ENCODE measurements at places on chromosomes 7 and 10. TPM values are rescaled to one million over a fixed set of nuclear protein-coding genes. Genes with fewer than 3 reads are reported as not detected.

DNA sequence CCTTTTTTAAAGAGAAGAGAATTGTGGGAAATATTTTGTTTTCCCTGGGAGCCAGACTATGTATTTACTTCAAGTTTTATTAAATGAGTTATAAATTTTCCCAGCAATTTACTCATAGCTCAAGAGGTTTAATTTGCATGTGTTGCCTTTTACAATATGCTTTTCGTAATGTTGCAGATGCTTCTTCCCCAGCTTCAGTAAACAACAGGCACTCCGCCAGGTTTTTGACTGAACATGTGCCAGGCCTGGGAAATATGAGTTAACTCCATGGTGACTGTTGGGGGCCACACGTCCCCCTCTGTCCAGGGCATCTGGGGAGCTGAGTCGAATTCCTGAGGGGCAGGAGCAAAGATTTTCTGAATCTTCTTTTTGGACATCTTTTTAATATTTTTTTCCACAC lies 545.7 kb downstream of the LRMDA start:
- H3K36me3 ChIP-seq = no peaks in the 10 kb centered on the region
- H3K27me3 ChIP-seq = no peaks in the 10 kb centered on the region
- no peak overlapping the region for H3K4me3 ChIP-seq

- no peaks in the 10 kb centered on the region for H3K36me3 ChIP-seq
- H3K4me1 ChIP-seq = no peaks in the 10 kb centered on the region
- DNase-seq = no peak
Observed at GRCh38 chr7:106369352-106369751, 84.6 kb upstream of the NAMPT start.

GRCh38 chr10:14454629-14455028 lies 123.9 kb upstream of the FRMD4A start:
- DNase-seq = peak; percentile 72
- peaks cover 11% of the 10 kb centered on the region for H3K4me1 ChIP-seq
- no peak overlapping the region for H3K27ac ChIP-seq
- no peaks in the 10 kb centered on the region for H3K27me3 ChIP-seq
- H3K36me3 ChIP-seq = no peaks in the 10 kb centered on the region

DNA sequence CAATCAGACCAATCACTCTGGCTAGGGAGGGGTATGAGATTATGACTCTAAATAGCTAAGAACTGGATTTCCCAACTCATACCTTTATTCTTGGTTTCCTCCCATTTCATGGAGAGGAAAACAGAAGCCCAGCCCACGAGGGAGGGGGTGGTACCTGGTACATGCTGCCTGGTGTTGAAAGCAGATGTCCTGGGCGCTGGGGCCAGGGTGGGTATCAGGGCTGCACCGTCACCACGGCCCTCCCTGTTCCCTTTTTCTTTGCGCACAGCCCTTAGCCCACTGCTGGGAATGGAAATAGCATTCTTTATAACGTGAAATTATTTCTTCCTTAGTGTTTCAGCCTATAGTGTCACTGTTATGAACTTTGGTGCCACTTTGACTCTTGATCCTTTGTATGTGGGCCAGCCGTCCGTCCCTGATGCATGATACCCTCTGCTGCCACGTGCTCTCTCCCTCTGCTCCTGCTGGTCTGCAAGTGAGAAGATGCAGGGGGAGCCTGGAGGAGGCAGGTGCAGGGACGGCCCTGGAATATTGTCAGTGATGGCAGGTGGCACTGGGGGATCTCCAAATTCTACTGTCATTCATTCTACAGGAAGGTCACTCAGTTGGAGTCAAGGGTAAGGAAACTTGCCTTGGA lies 158.5 kb downstream of the CDH23 start:
- no peaks in the 10 kb centered on the region for H3K4me1 ChIP-seq
- no peaks in the 10 kb centered on the region for H3K36me3 ChIP-seq
- no peak overlapping the region for H3K27ac ChIP-seq
- H3K4me3 ChIP-seq = no peak overlapping the region
- H3K27me3 ChIP-seq = no peaks in the 10 kb centered on the region
- no peak for DNase-seq

GRCh38 chr7:70143075-70144044 lies 545.1 kb downstream of the AUTS2 start:
- no peaks in the 10 kb centered on the region for H3K27me3 ChIP-seq
- no peak overlapping the region for H3K4me3 ChIP-seq
- no peak overlapping the region for H3K27ac ChIP-seq
- H3K4me1 ChIP-seq = no peaks in the 10 kb centered on the region

GRCh38 chr7:100159099-100159623 lies 638 bp upstream of the TRAPPC14 start:
- peak overlapping the region; percentile 84 for H3K4me3 ChIP-seq
- peak overlapping the region; percentile 80 for H3K27ac ChIP-seq
- H3K36me3 ChIP-seq = peaks cover 9% of the 10 kb centered on the region

DNA sequence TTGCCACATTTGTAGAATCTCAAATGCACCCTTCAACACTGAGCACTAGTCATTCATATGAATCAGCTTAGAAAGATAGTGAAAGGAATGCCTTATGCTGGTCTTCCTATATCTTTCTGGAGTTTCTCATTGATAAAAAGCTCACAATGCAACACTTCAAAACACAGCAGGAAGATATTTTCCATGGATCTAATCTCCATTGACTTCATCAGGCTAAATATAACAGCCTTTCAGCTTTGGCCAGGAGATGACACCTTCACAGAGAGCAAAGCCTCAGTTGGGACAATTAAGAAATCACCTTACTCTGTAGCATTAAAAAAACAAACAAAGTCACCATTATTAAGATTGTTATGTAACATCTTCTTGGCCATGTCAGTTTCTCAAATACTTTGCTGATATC lies 6.7 kb downstream of the NRP1 start:
- peaks cover 18% of the 10 kb centered on the region for H3K36me3 ChIP-seq
- peaks cover 82% of the 10 kb centered on the region for H3K4me1 ChIP-seq
- no peak overlapping the region for H3K4me3 ChIP-seq
- H3K27ac ChIP-seq = peak overlapping the region; percentile 5
- DNase-seq = no peak
- no peaks in the 10 kb centered on the region for H3K27me3 ChIP-seq

- no peaks in the 10 kb centered on the region for H3K36me3 ChIP-seq
- H3K27ac ChIP-seq = no peak overlapping the region
- no peak for DNase-seq
- H3K27me3 ChIP-seq = no peaks in the 10 kb centered on the region
- H3K4me3 ChIP-seq = peak overlapping the region; percentile 14
- peaks cover 23% of the 10 kb centered on the region for H3K4me1 ChIP-seq
Observed at GRCh38 chr7:157693071-157693520, 356.3 kb downstream of the DNAJB6 start.

DNA sequence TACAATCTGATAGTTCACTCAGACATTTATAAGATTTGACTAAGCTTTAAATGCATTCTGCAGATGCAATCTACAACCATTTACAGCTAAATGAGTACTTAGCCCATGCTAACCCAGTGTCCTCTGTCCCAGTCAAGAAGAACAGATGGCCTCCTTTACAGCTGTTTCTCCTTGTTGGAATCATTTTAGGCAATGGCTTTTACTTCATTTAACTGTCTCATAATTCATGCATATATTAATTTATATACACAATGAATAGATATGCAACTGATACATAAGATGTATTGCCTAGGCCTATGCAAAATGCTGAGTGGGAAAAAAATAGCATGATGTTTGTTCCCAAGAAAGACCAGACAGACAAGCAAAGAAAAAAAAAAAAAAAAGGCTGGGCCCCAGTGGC lies 82.2 kb downstream of the TSPAN12 start:
- no peak for DNase-seq
- no peaks in the 10 kb centered on the region for H3K36me3 ChIP-seq
- no peaks in the 10 kb centered on the region for H3K27me3 ChIP-seq
- H3K4me1 ChIP-seq = no peaks in the 10 kb centered on the region
- no peak overlapping the region for H3K27ac ChIP-seq
- H3K4me3 ChIP-seq = no peak overlapping the region

- H3K36me3 ChIP-seq = no peaks in the 10 kb centered on the region
- H3K4me1 ChIP-seq = no peaks in the 10 kb centered on the region
- no peaks in the 10 kb centered on the region for H3K27me3 ChIP-seq
- peak; percentile 34 for DNase-seq
Observed at GRCh38 chr10:26881600-26882331, 21.0 kb upstream of the ABI1 start.

GRCh38 chr7:92466682-92467081 lies 11.1 kb downstream of the ERVW-1 start:
- no peaks in the 10 kb centered on the region for H3K27me3 ChIP-seq
- DNase-seq = no peak
- peaks cover 10% of the 10 kb centered on the region for H3K36me3 ChIP-seq
- no peak overlapping the region for H3K27ac ChIP-seq
- H3K4me1 ChIP-seq = no peaks in the 10 kb centered on the region

- H3K4me3 ChIP-seq = no peak overlapping the region
- no peak for DNase-seq
- no peaks in the 10 kb centered on the region for H3K27me3 ChIP-seq
Observed at GRCh38 chr7:51246258-51247245, 70.1 kb downstream of the COBL start.

- H3K36me3 ChIP-seq = no peaks in the 10 kb centered on the region
- no peak for DNase-seq
- peaks cover 41% of the 10 kb centered on the region for H3K27me3 ChIP-seq
- H3K4me3 ChIP-seq = no peak overlapping the region
Observed at GRCh38 chr10:133129071-133129858, 30.8 kb upstream of the KNDC1 start.

DNA sequence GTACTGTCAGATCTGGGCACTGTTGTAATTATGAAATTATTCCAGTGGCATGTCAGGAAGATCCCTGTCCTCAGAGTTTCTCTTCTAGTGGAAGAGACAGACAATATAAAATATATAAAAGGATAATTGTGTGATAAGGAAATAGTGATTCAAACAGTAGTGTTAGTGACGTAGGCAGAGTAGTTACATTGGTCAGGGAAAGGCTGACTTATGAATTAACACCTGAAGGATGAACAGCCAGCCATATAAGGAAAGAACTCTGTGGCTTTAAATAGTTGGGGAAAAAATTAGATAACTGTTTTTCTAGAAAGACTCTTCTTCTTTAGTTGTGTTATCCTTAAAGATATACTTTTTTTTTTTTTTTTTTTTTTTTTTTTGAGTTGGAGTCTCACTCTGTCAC lies 37.7 kb downstream of the WAC start:
- H3K4me3 ChIP-seq = no peak overlapping the region
- H3K27ac ChIP-seq = no peak overlapping the region
- H3K4me1 ChIP-seq = peaks cover 95% of the 10 kb centered on the region
- no peaks in the 10 kb centered on the region for H3K27me3 ChIP-seq
- peaks cover 5% of the 10 kb centered on the region for H3K36me3 ChIP-seq

DNA sequence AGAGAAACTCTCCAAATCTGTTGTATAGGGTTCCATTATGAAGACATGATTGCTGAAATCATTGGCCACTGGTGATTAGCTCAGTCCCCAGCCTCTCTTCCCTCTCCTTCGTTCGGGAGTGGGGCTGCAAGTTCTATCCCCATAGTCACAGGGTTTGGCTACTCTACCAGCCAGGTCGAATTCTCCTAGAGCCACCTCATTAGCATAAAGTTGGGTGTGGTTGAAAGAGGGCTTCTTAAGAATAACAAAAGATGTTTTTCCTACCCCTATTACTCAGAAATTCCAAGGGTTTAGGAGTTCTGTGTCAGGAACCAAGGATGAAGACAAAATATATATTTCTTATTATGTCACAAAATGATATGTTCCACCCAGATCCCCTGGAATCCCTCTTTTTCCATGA lies 166.2 kb upstream of the YAE1 start:
- no peaks in the 10 kb centered on the region for H3K4me1 ChIP-seq
- no peak for DNase-seq
- no peaks in the 10 kb centered on the region for H3K36me3 ChIP-seq
- peaks cover 14% of the 10 kb centered on the region for H3K27me3 ChIP-seq
- H3K4me3 ChIP-seq = no peak overlapping the region

- H3K36me3 ChIP-seq = no peaks in the 10 kb centered on the region
- H3K4me3 ChIP-seq = no peak overlapping the region
Observed at GRCh38 chr10:114504769-114505579, 100.7 kb upstream of the AFAP1L2 start.

DNA sequence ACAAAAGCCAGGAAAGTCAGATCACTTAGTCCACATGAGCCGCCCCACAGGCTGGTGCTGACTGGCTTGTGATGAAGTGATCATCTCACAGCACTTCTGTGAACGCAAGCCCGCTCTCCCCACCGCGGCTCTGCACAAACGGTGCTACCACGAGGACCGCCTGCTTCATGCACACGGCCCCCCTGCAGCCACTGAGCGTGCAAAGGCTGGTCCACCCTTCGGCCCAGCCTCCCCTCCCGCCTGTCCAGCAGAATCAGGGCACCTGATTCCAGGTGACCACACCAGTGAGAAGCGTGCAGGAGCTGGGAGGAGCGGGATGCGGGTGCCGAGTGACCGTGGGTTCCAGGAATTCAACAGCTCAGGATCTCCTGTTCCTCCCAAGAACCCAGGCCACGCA lies 32.2 kb downstream of the MAD1L1 start:
- no peak for DNase-seq
- no peak overlapping the region for H3K27ac ChIP-seq
- H3K27me3 ChIP-seq = no peaks in the 10 kb centered on the region
- H3K4me3 ChIP-seq = no peak overlapping the region
- H3K4me1 ChIP-seq = peaks cover 41% of the 10 kb centered on the region

DNA sequence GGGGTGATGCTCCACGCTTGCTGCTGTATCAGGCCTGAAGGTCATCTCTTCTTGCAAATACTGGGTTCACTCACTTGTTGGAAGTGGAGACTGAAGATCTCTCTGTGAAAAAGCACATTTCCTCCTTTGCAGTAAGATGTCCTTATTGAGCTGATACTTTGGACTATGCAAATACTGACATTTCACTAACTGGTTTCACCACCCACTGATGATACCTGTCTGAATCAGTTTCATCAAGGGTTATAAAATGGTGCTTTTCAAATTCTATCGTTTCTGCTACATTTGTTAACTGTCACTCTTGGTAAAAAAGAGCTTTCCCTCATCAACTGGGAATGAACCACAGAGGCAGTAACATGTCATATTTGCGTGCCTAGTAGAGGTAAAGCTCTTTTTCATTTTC lies 35.5 kb downstream of the RAB19 start:
- no peak for DNase-seq
- no peaks in the 10 kb centered on the region for H3K4me1 ChIP-seq
- H3K27me3 ChIP-seq = no peaks in the 10 kb centered on the region
- no peak overlapping the region for H3K4me3 ChIP-seq

- H3K27me3 ChIP-seq = no peaks in the 10 kb centered on the region
- no peaks in the 10 kb centered on the region for H3K4me1 ChIP-seq
- H3K4me3 ChIP-seq = no peak overlapping the region
Observed at GRCh38 chr10:95964756-95965155, 57.0 kb downstream of the CC2D2B start.

CNOT4 gene
- total RNA-seq = 27.0 TPM

CH25H gene
- 2.5 TPM for total RNA-seq

CCDC136 gene
- total RNA-seq = 36.5 TPM

CCL24 gene
- total RNA-seq = 0.99 TPM

DRGX gene
- total RNA-seq = not detected

POLR2J2 gene
- total RNA-seq = 3.7 TPM

FZD1 gene
- 12.0 TPM for total RNA-seq

PWWP2B gene
- total RNA-seq = 25.5 TPM

SNX13 gene
- total RNA-seq = 51.8 TPM

SYNPO2L gene
- not detected for total RNA-seq

FKBP9 gene
- 123 TPM for total RNA-seq

All from esophagus muscularis mucosa (tissue), 4 donors.